ENCODE measurements at places on chromosomes 2 and 18.

DNA sequence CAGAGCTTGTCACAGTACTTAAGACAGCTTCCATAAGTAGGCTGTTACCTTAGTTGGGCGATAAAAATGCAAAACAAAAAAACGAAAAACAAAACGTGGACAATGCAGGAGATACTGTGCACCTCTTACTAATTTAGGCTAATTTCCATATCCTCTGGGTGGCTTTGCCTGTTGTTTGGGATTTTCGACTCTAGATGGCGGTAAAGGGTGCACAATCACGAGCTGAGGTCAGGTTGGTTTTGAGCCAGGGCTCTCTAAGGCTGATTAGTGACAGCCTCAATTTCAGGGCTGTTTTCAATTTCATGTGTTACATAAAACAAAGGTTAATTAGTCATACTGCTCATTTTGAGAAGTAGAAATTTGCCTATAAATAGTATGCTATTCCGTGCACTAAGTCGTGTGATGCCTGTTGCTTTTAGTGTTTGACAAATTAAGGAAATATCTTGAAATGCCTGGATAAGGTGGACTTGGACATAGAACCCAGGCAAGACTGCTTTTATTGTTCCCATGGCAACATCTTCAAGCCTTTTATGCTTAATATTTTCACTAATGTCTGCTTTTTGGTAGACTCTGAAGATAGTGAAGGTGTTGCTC is 493.1 kb downstream of the SOCS6 start:
- DNase-seq = peak; percentile 25

- DNase-seq = no peak
Measured at GRCh38 chr2:46383113-46383395, 85.8 kb downstream of the EPAS1 start.

- DNase-seq = no peak
Measured at GRCh38 chr2:220991972-220992371, 580.1 kb downstream of the EPHA4 start.

- no peak for DNase-seq
Measured at GRCh38 chr2:101356521-101356920, 30.8 kb downstream of the CREG2 start.

DNA sequence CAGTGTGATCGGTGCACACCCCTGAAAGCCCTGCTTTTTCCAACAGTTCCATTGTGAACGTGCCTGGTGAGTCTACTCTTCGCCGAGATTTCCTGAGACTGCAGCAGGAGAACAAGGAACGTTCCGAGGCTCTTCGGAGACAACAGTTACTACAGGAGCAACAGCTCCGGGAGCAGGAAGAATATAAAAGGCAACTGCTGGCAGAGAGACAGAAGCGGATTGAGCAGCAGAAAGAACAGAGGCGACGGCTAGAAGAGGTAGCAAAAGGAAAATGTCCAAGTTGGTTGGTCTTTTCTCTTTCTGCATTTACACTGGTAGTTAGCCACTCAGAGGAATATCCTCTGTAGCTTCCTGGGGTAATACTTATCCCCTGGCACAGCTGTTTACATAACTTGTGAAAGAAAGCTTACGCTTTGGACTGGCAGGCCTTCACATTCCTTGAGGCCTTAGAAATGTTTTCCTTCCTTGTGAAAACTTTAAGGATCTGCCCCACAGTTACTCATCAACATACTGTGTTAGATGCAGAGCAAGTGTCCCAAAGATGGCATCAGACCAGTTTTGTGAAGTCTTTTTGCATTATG is 146.6 kb downstream of the MAP4K4 start:
- DNase-seq = no peak

DNA sequence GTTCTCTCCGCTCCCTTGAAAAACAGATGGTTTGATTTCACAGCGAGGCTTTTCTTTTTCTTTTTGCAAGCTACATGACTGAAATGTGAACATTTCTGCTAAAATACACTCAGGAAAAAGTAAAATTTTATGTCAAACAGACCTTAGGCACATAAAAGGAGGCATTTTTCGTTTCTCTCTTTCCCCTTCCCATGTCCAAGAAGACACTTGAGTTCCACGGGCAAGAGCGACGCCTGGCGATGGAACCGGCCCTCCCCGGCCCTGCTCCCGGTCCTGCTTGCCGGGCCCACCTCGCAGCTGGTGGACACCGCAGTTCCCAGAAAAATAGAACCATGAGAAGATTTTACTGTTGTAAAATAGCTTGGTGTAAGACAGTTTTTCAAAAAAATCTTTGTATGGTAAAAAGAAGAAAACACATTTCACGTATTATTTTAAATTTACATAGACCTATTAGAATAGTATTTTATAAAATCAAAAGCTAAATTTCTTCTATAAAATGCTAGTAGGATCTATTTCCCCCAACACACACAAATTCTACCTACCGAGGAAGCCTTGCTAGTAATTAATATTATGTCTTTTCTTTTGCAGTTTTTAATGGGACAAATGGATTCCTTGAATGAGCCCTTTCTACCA is 2.3 kb upstream of the ALKAL2 start:
- DNase-seq = no peak

- DNase-seq = no peak
Measured at GRCh38 chr2:8993196-8993901, 10.1 kb downstream of the MBOAT2 start.

DNA sequence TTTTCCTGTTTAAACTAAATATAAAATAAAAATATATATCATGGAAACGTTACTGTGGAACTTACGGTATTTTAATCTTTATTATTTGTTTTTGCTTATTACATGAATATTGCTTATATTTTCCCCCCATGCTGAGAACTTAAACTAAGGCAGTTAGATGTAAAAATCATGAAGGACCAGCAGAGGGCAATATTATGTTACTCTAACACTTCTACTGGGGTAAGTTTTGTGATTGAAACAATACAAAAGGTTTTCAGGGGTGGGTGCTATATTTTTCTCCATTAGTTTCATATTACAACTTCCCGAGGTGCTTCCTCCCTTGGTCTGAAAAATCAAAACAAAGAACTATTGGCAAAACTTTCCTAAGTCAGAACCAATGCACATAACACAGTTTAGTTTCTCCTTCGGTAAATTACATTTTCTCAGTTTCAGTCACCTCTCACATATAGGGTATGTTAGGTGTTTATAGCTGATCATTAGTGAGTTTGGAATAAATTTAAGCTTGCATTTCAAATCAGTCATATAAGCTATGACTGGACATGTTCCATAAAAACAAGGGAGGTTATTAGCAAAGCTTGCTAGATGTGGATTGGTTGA is 54.8 kb downstream of the ZNF407 start:
- DNase-seq = peak; percentile 12

DNA sequence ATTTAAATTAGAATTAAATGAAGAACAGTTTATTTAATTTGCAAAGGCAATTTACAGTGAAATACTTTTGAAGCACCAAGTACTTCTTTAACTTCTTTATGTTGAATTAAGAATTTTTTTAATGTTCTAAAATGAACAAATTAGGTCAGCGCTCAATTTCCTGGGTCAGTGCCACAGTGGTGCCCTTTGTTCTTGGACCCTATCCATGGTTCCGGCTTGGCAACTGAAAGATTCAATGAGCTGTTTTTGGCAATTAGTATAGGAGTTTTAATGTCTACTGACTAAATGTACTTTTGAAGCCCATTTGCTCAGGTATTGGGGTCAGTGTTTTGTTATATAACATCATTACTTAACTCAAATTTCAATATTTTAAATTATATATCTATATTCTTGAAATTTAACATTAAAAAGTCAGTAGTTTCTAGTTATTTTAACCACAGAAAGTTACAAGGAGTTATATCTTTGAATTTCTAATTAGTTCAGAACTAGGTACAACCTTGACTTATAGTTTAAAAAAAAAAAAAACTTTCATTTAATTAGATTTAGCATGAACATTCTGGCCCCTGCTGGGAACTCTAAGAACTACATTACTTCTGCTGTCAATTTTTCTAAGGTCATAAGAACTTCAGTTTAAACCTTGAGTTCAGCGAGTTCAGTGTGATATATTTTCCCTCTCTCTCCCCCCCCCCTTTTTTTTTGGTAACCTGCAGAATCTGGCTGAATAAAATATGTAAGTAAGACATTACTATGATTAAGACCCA is 7.6 kb upstream of the MSTN start:
- DNase-seq = peak; percentile 26

GRCh38 chr2:69773206-69773605 is 31.3 kb downstream of the ANXA4 start:
- DNase-seq = no peak

DNA sequence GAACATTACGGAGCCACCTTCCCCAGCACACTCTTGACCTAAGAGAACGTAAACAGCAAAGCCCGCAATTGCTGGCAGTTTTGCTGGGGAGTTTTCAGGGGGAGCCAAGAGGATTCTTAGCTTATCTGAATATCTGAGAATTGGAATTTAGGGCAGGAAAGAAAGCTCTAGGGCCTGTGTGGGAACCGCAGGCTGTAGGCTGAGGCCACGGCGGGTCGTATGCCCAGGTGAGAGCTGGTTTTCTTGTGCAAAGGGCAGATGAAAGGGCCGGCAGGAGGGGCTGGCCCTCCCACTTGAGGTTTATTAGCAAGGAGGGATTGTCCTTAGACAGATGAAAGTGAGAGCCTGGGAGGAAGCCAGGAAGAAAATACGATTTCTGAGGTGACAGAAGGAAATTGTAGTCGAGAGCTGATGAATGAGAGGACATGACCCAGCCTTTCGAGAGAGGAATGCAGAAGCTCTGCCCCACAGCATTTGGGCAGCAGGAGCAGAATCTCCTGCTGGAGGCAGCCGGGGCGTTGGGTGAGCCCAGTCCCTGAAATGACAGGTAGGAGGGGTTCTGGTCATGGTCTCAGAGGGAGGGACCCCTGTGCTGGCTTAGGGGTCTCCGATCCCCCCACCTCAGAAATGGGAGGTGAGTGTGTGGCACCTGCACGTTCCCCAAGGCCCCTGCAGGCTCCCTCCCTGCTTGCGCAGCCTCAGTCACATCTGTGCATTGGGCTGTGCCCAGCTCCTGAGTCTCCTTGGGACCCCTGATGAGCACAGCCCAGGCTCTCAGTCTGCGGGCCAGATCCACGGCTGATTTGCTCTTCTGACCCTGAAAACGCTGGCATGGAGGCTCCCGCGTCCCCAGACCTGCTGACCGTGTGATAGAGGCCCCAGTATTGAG is 61.1 kb downstream of the CABLES1 start:
- DNase-seq = no peak

GRCh38 chr2:120983344-120983743 is 247.7 kb downstream of the GLI2 start:
- DNase-seq = no peak

GRCh38 chr2:65662654-65663432 is 230.4 kb upstream of the SPRED2 start:
- no peak for DNase-seq

GRCh38 chr2:236977852-236978398 is 107.8 kb upstream of the COPS8 start:
- no peak for DNase-seq

- DNase-seq = no peak
Measured at GRCh38 chr2:79447463-79447862, 65.4 kb upstream of the CTNNA2 start.

GRCh38 chr18:38792731-38793130 is 1227.1 kb upstream of the CELF4 start:
- DNase-seq = no peak

DNA sequence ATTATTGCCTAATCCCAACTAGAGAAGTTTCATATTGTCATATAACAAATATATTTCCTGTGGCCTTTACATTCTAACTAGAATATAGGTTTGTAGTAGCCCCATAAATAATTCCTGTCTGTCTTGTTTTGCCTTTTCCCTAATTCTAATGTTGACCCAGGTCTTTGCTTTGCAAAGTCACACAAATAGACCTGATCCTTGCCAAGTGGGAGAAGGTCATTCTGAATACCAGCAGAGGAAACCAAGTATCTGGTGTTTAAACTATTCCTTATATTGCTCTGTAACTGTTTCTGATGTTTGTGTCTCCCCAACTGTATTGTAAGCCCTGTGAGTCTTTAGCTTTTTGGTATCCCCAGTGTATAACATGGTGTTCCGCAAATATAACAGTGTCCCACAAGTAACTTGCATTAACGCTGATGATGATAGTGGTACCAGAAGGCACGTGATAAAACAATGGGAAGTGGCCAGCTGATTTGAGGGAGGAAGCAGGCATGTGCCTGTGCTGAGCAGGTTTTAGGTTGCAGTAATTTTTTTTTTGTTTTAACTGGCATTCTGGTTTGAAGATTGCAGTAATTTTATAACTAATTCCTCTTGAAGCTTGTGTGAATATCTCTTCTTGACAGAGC is 11.1 kb downstream of the HADHB start:
- DNase-seq = no peak

- DNase-seq = no peak
Measured at GRCh38 chr18:55455938-55456337, 132.1 kb downstream of the TCF4 start.

DNA sequence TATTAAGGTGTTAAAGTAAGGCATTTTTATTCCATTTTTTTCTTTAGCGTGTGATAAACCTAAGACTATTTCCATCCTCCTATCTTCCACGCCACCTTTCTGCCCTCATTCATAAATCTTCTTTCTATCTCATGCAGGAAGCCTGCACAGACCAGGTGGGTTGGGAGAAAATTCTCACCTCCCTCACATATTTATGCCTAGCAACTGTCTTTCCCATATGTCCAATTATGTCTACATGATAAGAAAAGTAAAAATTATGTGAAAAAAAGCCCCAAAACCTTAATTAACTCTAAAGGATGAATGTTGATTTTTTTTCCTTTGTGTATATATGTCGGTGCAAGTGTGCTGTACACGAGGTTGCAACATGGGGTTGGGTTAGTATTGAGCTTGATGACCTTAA is 225.6 kb upstream of the GCFC2 start:
- DNase-seq = no peak

DNA sequence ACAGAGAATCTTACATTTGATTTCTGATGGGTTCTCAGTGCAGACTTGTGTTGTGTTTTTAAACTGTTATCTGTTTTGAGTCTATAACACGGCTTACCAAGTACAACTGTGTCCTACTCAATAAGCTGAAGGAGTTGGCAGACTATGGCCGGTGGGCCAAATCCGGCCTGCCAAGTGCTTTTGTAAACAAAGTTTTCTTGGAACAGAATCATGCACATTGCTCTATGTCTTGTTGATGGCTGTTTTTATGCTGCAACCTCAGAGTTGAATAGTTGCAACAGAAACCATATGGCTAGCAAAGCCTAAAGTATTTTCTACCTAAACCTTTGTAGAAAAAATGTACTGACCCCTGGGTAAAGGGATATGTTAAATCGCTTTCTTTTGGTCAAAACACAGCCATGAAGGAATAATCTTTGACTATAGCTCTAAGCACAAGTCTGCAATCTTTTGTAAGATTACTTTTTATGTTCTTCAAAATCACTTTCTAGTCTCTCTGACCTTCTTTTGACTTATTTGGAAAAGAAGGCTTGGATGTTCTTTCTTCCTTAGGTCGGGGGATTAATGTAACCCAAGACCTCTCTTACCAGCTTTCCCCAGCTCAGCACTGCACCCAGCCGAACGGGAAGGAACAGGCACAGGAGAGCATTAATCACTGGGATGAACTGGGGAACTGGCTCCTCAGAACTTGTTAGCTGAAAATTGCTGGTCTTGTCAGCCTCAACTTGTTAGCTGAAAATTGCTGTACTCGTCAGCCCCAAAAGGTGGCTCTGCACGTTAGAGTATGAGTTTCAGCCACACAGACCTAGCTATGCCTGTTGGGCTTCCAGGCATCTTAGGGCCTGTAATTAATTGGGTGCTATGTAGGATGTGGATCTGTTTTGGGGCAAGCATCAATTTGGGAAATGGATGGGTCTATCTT is 75.4 kb downstream of the CD8B2 start:
- DNase-seq = no peak
